ENCODE measurements at places on chromosomes 13 and 19.

- no peak for DNase-seq
These were observed 192.2 kb downstream of the PCDH17 start for GRCh38 chr13:57823704-57824103.

GRCh38 chr19:46927893-46928292, 67.1 kb downstream of the ARHGAP35 start:
- DNase-seq = no peak

GRCh38 chr19:13010992-13011652, 15.8 kb downstream of the NFIX start:
- no peak for DNase-seq

DNA sequence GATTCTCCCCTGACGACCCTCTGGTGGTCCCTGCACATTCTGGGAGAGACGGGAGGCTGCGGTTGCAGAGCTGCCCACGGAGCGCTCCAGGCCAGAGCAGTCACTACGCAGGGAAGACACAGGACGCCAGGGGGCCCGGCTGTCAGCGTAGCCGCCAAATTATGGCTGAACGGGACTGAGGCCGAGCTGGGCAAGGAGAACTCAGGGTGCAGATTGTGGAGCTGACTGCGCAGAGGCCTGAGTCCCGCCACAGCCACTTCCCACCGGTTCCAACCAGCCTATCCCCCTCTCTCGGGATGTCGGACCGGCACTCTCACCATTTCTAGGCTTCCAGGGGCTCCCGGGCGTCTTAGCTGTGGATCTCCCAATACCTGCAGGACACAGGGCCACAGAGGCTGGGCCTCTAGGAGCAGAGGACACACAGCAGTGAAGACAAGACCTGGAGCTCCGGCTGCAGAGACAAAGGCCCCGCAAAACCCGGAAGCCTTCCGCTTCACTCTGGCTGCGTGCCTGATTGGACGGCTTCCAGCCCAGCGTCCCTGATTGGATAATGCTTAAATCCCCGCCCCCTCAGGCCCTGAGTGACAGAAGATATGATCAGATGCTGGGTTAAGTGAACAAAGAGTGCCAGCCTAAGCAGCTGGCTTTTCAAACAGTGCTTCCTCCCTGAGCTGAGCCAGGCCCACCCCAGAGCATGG, at the start of gene ZNF737:
ZNF737 (minus strand) TSS at position 461 of the 698 bp plus-strand sequence; CDS start at position 320, 141 bp downstream.
- DNase-seq = peak; percentile 96

GRCh38 chr13:108944760-108945159, 315.3 kb downstream of the MYO16 start:
- no peak for DNase-seq

DNA sequence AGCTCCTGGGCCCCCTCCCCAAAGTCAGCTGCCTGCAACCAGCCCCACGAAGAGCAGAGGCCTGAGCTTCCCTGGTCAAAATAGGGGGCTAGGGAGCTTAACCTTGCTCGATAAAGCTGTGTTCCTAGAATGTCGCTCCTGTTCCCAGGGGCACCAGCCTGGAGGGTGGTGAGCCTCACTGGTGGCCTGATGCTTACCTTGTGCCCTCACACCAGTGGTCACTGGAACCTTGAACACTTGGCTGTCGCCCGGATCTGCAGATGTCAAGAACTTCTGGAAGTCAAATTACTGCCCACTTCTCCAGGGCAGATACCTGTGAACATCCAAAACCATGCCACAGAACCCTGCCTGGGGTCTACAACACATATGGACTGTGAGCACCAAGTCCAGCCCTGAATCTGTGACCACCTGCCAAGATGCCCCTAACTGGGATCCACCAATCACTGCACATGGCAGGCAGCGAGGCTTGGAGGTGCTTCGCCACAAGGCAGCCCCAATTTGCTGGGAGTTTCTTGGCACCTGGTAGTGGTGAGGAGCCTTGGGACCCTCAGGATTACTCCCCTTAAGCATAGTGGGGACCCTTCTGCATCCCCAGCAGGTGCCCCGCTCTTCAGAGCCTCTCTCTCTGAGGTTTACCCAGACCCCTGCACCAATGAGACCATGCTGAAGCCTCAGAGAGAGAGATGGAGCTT, 4.7 kb upstream of the CEACAM5 start:
- no peak for DNase-seq

DNA sequence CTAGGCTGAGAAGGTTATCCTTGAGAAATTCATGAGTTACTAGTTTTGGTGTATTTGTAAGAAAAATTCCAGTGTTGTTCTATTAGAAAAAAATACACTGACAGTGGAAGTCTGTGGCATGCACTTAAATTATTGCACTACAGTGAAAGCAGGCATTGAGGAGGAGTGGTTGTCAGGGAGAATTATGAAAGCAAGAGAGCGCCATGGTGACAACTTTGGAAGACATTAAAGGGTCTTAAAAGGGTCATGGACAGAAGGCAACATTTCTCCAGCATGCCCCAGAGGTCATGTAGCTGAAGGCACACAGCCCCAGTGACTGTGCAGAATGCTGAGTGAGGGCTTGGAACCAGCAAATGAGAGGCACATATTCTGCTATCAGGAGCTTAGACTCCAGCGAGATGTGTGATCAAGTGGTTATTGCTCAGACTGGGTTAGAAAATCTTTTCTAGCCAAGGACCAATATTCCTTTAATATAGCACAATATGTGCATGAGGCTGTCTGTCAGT, 292.7 kb downstream of the OLFM4 start:
- DNase-seq = no peak

DNA sequence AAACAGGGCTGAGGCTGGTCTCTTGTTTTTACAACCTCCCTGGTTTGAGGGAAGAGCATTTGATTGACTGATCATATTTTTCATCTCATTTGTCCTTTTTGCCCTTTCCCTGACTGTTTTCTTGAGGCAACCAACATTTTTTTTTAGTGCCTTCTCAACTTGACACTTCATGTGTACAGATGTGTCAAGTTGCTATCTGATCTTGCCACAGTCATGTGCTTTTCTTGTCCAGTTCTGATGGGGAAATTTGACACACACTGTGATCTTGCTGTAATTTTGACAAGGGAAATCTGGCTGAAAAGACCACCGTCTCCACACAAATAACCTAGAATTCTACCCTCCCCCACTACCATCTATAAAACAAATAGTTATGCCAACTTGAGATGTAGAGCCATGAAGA, 329.6 kb downstream of the KCTD12 start:
- DNase-seq = no peak

DNA sequence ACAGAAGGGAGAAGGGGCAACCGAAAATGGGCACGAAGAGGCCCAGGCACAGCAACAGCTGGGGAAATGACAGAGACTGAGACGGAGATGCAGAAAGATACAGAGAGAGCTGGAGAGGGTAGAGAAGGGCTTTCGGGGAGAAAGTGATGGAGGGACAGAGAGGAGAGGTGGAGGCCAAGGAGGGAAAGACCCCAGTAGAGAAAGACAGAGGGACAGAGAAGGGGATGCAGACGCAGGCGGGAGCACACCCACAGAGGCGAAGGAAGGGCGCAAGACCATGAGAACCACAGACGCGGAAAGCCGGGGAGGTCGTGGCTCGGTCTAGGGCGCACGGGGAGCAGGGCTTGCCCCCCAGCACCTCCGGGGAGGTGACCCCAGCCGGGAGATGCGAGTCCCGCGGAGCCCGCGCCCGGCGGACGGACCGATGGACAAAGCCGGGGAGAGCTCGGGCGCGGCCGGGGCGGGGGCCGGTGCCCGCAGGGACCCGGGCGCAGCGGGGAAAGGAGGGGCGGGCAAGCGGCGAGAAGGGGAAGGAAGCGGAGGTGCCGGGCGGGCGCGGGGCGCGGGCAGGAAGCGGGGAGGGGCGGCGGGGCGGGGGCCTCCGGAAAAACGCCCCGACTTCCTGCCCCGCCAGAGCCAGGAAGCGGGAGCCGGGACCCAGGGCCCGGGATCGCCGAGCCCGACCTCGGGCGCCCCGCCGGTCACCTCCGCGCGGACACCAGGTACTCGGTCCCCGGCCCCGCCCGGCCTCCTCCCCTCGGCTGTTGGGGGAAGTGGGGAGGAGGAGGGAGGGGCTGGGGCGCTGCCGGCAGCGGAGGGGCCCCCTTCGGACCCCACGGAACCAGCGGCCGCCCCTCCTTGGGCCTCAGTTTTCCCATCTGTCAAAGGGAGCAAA, at the start of gene ARHGEF1:
ARHGEF1 (plus strand) TSS at position 617 of the 895 bp plus-strand sequence. CDS start 4,899 bp downstream, outside the sequence.
- DNase-seq = peak; percentile 4

GRCh38 chr19:39085392-39085791, 1.2 kb downstream of the ACP7 start:
- no peak for DNase-seq

- no peak for DNase-seq
These were observed 44.3 kb downstream of the ZNF146 start for GRCh38 chr19:36259211-36259610.

DNA sequence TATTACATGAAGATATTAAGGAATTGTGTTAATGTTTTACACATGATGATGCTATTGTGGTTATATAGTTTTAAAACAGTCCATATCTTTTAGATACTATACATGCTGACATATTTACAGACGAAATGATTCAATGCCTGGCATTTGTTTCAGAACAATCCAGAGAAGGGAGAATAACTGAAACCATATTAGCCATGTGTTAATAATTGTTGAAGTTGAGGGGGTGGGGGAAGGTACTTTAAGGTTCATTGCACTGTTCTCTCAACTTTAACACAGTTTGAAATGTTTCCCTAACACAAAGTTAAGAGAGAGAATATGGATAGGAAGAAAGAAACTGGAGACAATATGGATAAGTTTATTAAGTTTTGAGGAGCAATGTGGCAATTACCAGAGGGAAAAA, 5.8 kb downstream of the CRYL1 start:
- no peak for DNase-seq

GRCh38 chr19:34319230-34319585, 45.8 kb upstream of the GPI start:
- DNase-seq = no peak

- DNase-seq = no peak
These were observed 332.4 kb upstream of the ZNF507 start for GRCh38 chr19:32012886-32013631.

DNA sequence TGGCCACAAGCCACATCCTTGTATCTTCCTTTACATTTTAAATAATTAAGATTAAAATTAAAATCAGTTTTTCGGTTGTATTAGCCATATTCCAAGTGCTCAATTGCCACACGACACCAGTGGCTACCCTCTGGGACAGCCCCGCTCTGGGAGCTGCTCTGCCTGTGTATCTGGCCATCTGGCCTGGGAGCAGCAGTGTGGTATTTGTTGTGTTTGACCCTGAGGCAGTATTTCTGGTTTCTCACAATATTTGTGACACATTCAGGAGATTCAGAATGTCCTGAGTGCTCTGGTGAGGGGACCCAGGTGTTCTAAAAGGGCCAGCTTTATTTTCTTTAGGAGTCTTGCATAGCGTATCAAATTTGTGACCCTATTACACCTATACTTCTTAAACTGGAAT, 179.0 kb downstream of the SUCLA2 start:
- DNase-seq = no peak

DNA sequence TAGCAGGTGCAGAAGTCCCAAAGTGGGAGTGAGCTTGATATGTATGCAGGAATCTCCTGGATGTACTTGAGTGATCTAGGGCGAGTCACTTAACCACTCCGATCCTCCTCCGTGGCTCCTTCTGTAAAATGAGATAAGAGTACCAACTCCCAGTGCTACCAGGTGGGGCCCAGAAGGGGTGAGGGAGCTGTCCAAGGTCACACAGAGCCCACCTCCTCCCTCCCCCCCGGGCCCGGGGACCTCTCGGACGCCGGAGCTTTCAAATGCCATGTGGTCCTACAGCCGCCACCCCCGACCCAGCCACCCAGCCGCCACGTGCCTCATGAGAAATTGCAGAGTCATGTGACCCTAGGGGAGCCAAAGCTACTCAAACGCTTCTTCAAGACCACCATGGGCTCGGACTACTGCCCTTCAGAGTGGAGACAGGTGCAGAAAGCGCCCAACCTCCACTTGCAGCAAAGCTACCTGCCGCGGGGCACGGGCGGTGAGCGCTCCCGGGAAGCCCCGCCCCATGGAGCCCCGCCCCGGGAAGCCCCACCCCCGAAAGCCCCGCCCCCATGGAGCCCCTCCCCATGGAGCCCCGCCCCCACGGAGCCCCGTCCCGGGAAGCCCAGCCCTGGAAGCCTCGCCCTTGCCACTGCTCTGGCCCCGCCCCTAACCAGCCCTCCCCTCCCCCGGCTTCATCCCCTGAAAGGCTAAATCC, 10.1 kb upstream of the ZNF358 start:
- DNase-seq = no peak

DNA sequence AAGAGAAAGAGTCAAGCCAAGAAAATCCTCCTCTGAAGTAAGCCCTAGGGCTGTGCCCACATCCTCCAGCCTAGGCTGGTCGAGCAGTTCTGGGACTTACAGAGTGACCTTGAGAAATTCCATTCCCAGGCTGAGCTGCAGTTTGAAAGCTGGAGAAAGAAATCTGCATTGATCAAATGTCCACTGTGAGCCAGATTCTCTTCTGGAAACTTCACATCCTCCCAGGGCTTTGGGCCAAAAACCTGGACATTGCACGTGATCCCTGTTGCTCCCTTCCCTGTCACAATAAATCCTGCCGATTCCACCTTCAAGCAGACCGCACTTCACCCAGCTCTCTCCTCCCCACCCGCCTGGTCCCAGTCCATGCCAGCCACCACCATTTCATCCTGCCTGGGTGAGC, 15.7 kb downstream of the TMEM143 start:
- DNase-seq = no peak

DNA sequence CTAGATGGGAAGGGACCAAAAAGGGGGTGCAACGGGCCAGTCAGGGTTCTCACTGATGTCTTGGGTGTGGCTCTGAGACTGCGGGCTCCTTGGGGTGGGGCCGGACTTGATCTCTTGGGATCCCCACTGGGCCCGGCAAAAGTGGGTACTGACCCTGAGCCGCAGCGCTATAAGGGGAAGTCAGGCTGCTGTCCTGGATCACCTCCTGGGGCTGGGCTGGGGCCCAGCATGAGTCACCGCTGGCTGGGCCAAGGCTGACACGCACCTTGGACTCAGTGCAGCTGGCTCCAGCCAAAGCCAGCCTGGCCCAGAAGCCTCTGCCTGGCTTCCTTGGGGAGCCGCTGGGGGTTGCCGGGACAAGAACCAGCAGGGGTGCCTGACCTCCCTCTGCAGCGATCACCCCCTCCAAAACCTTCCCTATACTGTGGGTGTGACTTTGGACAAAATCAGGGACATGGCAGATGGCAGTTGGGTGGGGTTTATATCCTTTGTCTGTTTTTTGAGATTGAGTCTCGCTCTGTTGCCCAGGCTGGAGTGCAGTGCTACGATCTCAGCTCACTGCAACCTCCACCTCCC, 617 bp upstream of the IQCN start:
- DNase-seq = peak; percentile 79

- no peak for DNase-seq
These were observed 45.8 kb upstream of the RCBTB2 start for GRCh38 chr13:48578516-48579164.

- DNase-seq = no peak
These were observed 29.2 kb downstream of the CSNK1G2 start for GRCh38 chr19:1970003-1970805.

DNA sequence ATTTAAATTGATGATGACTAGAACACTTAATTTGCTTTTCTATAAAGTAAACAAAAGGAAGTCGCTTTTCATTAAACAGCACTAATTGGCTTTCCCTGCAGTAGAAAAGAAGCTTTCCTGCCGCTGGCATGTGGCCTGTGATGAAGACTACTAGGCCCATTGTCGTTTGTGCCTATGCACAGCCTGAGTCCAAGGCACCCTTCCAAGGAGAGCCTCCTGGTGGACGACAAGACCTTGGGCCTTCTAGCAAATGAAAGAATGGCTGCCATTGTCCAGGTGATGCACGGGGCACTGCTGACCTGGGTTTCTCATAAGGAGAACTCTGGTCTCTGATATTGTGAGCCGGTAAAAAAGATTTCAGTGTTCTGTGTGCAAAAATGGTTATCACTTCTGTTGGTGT, 233.0 kb downstream of the COL4A1 start:
- DNase-seq = no peak
